T-cell (primary cell): ENCODE measurements at places on chromosomes 13 and 19.

DNA sequence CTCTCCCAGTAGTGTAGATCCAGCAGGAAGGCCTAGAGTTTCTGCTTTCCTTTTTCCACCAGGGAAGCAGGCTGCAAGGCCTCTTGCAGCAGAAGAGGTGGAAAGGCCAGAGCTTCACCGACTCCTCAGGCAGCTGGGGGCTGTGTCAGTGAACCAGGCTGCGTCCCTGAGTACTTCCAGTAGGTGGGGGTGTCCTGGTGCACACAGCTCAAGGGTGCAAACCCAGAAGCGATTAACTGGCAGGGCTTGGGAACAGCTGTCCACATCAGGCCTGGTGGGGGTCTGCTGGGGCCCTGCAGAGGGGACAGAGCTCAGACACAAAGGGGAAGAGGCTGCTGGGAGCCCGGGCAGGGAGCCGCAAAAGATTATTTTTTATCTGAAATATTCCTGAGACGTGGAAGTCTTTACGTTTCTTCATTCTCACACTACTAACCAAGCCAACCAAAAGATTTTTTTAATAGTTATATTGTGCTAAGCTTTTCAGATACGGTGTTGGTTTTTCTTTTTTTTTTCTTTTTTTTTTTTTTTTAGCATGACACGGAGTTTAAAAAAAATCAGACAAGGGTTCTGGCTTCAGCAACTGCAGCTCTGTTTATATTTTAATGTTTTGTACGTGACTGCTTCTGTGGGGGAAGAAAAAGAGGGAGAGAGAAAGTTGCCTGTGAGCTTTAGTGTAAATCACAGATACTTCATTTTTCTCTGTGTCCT is 11.0 kb downstream of the TSHZ3 start:
- DNase-seq, result no peak

- peak; percentile 29 for DNase-seq
These were observed 3.4 kb downstream of the PBX4 start for GRCh38 chr19:19615086-19615485.

- no peak for DNase-seq
These were observed 15.4 kb upstream of the MED4 start for GRCh38 chr13:48110132-48110868.

DNA sequence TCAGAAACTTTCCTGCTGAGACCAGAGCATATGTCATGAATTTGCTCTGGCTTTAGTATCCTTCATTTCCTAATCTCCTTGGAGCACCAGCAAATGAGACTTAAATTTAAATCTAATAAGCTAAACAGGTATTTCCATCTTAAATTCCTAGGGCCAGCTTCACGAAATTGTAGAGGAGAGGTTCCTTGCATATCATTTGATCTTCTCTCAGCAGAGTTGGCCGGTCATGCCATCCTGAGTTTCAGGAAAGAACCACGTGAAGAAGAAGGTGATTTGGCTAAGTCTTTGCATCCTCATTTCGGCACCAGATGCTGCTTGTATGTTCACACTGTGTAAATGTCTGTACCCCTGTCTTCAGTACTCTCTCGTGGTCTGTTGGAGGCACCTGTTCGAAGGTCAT is 370.4 kb upstream of the NBEA start:
- no peak for DNase-seq

DNA sequence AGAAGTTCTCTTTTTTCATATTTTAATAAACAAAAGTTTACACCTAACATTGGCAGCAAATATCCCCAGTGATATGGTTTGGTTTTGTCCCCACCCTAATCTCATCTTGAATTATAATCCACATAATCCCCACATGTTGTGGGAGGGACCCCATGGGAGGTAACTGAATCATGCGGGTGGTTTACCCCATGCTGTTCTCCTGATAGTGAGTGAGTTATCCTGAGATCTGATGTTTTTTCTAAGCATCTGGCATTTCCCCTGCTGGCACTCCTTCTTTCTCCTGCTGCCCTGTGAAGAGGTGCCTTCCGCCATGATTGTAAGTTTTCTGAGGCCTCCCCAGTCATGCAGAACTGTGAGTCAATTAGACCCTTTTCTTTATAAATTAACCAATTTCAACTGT is 214.7 kb downstream of the SLITRK1 start:
- no peak for DNase-seq

DNA sequence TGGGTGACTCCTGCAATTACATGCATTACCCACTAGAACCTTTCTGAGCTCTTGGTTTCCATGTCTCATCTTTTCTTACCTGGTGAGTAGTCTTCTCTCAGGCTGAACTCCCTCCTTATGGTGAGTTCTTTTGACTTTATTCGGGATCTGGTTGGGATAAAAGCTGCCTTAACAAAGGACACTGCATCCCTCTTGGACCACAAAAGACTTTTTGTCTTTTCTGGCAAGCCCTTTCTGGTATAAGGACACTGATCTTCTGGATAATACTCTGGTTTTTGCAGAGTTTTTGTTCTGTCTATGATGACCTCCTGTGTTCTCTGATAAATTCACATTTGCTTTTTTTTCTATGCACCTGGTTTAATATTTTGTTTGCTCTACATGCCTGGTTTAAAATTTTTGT is 66.7 kb downstream of the SLITRK1 start:
- no peak for DNase-seq

DNA sequence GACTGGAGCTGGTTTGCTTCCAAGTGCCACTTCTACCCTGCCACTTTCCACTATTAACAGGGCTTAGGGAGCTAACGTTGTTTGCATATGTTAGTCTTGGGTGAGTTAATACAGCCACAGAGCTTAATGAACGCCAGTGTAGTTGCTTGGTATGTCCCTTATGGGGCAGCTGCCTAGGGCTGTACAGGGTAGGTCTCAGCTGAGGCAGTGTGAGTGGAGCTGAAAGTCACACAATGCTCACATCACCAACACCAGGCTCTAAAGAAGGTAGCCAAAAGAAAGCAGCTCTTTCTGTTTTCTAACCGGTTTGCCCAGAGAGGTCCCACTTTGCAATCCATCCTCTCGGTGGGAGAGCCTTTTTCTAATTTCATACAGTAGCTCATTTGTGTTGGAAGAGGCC is 186.2 kb downstream of the RGCC start:
- no peak for DNase-seq

DNA sequence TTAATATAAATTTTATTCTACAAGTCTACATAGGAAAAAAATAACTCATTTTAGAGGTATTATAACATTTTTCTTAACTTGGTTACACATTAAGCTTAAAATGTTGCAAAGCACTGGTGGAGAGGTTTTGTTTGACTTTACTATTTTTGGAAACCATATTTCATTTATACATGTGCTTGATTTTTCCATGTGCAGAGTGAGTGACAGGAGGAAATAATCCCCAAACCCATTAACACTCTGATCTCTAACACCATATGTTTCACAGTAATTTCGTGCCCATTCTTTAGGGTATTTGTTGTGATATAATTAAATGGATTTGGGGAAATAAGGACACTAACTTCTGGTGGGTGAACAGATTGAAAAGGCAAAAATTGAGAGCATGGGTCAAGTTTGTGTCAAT is 2124.4 kb upstream of the PCDH20 start:
- DNase-seq, result no peak

DNA sequence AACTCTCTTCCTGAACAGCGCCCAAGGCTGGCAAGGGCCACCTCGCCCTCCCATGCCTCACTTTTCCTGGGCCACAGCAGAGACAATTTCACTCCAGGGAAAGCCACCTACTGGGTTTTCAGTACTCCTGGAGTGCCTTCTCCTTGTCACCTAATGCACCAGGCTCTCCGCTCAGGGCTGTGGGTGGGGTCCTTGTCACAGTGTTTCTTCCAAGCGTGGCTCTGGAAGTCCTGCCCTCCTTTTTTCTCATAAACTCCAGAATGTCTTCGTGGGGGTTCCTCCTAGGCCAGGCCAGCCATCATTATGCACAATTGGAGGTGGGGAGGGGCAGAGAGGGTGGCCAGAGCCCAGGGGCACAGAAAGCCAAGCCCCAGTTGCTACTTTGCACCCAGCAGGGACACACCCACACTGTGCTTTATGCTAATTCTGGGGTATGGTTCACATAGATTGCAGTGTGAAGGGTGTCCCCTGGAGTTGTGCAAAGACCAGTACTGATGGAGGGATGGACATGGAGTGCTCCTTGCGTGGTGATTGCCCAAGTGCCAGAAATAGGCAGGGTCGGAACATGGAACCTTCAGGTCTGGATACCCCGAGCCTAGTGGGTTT is 78.8 kb downstream of the CHST8 start:
- DNase-seq, result no peak
